ENCODE measurements at places on chromosomes 1 and 21.

DNA sequence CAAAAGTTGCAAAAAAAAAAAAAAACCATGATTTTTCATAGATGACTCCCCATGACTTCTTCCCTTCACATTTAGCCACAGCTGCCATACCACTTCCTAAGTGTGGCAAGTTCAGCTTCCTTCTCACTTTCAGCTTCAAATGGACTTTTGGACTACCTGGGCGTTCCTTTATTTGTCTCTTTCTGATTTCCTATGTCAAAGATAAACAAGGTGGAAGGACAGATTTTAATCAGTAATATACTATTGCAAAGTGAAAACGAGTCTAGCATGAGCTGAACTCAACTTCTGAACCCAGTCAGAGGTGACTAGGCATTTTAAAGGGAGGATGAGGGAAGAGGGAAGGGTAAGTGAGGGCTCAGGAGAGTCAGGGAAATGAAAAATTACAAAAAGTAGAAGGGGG, 14.4 kb upstream of the SCCPDH start:
- no peak for DNase-seq

GRCh38 chr1:16882986-16883385, 12.8 kb upstream of the RNU1-2 start:
- DNase-seq: no peak

GRCh38 chr1:37602750-37603694, 7.3 kb upstream of the GNL2 start:
- peak; percentile 10 for DNase-seq

DNA sequence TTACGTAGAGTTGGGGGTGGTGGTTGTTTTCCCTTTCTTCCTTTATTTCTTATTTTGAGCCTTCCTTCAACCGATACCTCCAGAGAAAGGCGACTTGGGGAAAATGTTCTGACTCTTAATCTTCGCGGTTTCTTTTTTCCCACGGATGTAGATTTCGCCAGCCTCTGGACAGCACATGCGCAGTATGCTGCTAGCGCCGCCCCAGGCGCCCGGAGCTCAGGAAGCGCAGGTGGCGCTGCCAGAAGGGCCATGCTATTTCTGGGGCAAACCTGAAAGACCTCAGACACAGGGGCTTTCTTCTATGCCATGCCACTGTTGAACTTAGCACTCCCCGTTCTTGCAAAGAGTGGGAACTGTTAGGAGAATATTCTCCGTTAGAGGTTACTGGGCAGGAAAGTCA, 392.1 kb downstream of the KIF26B start:
- DNase-seq: no peak

- no peak for DNase-seq
Observed at GRCh38 chr1:17891205-17892110, 136.3 kb downstream of the ACTL8 start.

DNA sequence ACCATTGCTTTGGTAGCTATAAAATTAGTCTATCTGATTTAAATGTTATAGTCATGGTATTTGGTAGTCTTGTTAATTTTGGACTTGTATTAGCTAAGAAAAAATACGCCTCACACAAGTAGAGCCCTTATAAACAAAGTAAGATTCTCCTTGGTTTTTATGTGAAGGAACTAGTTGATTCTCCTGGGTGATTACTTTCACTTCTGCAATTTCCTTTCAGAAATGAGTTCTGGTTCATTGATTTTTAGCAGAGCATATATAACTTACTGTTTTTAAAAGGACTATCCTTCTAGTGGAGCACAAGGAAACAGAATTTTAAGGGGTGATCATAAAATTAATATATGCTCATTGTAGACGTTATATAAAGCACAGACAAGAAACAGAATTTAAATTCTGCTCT, 120.1 kb downstream of the BACH1 start:
- DNase-seq: no peak

GRCh38 chr1:31744165-31744888, 19.8 kb downstream of the ADGRB2 start:
- no peak for DNase-seq

- DNase-seq: no peak
Observed at GRCh38 chr1:30642391-30643120, 80.8 kb downstream of the MATN1 start.

DNA sequence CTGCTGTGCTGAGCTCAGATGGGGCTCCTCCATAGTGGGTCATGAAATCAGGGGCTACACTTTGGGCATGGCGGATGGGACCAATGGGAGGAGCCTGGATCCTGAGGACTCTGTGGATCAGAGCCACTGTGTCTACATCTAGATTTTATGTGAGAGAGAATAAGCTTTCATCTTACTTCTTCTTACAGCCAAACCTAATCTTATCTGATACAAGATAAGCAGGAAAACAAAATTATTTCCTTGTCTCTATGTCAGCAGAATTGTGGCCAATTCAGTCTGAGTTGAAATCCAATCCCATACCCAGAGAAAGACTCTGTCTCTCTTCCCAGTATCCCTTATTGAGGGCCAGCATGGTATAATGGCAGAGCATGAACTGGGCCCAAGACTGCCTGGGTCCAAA, 56.2 kb downstream of the KIF14 start:
- no peak for DNase-seq

DNA sequence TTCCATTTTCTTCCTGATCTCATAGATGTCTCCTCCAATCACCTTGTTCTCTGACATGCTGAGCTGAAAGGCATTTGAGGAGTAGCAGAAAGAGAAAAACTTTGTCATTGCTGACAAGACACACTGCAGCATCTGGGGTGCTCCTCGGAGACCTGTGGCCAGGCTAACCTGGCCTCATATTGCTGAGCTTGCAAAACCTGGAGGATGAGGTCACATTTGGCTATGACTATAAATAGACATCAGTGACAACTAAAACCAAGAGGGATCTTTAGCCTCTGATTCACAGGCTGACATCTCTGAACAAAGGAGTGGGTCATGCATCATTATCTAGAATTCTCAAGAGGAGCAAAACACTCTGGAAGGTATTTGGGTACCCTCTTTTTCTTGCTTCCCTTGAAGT, 83.7 kb downstream of the PROX1 start:
- no peak for DNase-seq

GRCh38 chr1:53890522-53890941, 935 bp upstream of the YIPF1 start:
- no peak for DNase-seq

DNA sequence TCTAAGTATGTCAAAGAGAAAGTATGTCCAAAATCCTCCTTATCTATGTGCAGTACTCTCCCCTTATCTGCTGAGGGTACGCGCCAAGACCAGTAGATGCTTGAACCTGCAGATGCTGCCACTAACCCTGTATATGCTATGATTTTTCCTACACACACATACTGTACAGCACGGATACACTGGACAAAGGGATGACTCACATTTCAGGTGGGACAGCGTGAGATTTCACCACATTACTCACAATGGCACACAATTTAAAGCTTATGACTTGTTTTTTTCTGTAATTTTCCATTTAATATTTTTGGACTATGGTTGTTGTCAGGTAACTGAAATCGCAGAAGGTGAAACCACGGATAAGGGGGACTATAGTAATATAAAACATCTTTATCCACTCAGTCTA, 4.1 kb downstream of the ORC1 start:
- no peak for DNase-seq

GRCh38 chr1:17061486-17061885, 7.7 kb upstream of the SDHB start:
- no peak for DNase-seq

DNA sequence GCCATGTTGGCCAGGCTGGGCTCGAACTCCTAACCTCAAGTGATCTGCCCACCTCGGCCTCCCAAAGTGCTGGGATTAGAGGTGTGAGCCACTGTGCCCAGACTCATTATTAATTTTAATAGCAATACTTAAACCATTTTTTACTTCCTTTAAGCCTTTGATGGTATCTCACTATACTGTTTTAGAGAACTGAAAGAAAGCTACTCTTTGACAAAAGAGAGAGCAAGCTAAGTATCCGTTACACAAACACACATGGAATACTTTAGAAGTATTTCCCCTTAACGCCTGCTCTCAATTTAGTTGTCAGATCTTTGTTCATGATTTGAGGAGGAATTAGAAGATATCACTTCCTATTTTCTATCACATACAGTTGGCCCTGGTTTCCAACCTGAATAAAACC, 189.4 kb downstream of the COP1 start:
- no peak for DNase-seq

DNA sequence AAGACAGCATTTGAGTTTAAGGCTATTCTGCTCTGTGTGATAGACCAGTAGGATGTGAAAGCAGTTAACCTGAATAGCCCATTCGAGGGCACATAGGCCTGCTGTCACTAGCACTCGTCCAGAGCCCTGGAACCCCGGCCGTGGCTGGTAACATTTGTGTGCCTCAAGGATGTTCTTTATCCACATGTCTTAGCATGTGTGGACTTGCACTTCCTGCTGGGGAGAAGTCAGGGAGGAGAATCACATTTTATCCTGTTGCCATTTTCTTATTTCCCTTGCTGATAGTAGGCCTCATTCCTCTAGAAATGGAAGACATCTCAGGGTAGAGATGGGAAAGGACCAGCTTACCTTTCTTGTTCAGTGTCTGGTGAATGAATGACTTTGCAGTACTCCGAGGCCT, 54.7 kb downstream of the VPS13D start:
- DNase-seq: no peak

DNA sequence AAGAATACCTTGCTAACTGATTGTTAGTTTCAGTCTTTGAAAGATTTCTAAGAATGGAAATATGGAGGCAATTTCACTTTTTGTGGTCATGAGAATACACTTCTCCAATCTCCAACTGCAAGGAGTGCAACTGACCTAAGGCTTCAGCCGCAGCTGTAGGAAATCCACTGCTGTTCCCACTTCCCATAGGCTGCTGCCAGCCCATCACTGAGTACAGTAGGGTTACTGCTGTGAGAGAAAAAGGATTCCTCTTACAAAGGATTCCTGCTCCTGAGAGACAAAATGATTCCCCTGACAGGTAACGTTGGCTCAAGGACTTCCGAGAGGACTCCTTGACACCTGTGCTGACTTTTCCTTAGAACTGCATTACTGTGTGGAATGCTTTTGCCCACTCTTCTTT, 87.4 kb downstream of the ADGRL4 start:
- DNase-seq: no peak

DNA sequence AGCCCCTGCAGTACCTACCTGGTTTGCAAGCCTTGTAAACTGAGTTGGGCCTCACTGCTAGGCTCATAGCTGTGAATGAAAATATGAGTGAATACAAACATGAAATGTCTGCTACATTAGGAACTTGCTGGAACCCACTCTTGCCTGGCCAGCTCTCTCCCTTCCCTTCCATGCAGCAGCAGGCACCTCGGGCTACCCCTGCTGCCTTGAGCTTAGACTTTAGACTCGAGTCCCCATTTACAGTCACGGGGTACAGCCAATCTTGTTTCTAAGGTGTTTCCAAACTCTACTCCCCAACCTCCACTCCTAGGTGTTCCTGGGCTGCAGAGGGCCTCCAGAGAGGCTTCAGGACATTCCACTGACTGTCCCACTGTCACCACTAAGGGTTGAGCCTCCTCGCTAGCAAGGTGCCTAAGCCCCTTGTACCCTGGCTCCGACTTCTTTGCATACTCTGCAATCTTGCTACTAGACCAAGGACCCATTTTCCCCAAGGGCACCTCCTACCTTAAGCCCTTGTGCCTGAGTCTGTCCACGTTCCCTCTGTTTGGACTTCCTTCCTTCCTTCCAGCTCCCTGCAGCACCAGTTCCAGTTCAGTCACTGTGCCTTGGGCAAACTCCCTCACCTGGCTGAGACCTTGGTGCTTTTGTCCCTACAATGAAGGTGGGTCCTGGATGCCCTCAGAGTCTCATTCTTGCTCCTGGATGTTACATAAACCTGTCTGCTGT, 36.9 kb downstream of the CDK18 start:
- DNase-seq: no peak

GRCh38 chr21:41858466-41859296, 20.5 kb downstream of the PRDM15 start:
- no peak for DNase-seq

- DNase-seq: no peak
Observed at GRCh38 chr1:241846862-241847539, 1.0 kb upstream of the EXO1 start.

- DNase-seq: no peak
Observed at GRCh38 chr1:100622037-100622436, 84.1 kb downstream of the GPR88 start.

DNA sequence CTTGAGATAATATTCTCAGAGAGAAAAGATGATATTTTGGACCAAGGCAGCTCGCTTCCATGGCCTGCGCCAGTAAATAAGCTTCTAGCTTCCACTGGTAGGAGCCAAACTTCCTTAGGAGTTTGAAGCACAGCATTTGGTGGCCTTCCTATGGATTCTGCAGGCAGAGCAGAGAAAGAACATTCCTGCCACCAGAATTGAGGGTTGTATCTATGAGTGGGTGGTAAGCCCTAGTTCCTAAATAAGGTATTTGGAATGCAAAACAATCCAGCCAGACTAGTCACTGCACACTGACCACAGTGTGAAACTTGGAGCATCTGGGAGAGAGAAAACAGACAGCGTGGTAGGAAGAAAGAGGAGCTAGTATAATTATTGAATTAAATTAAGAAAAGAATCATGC, 54.1 kb upstream of the BCAR3 start:
- DNase-seq: no peak

- DNase-seq: no peak
Observed at GRCh38 chr1:15948595-15949452, 27.1 kb downstream of the ZBTB17 start.

DNA sequence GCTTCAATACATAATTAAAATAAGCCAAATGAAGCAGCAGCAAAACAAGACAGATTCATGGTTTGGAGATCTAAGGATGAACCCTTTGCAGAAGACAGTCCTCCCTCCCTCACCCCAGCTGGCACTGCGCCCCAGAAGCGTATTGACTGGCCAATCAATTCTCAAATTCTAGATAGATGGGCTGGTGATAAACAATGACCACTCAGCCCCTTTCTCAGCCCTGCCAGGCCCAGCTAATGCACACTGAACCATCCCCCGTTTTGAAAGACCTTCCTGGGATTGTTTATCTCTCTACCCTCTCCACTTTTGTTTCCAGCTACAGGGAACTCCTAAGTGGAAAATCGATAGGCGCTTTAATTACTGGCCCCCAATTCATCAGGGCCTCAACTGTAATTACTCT, 29.0 kb downstream of the TNR start:
- no peak for DNase-seq

- DNase-seq: no peak
Observed at GRCh38 chr1:51284487-51284954, 45.8 kb downstream of the TTC39A start.

GRCh38 chr1:235946571-235946981, 79.9 kb upstream of the LYST start:
- no peak for DNase-seq

GRCh38 chr1:196372896-196373536, 235.2 kb downstream of the KCNT2 start:
- no peak for DNase-seq
